ENCODE measurements at places on chromosomes 13 and 19.
A peak's percentile ranks its signal among the peaks of the same experiment; 100 is the strongest.

DNA sequence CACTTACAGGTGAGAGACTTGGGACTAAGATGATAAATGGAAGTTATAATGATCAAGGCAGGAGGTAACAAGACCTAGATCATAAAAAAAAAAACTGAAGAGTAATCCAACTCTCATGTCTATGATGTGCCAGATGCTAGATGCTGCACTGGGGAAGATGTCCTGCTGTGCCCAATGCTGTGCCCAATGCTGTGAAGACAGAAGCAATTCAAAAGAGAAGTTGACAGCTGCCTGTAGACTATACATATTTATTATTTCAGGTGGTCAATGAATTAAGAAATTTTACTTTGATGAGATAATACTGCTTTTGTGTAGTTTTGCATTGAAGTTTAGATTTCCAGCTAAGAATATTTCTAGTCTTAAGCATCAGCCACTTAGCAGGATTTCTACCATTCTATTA is 21.5 kb downstream of the VWA8 start:
- DNase-seq = peak; percentile 63

DNA sequence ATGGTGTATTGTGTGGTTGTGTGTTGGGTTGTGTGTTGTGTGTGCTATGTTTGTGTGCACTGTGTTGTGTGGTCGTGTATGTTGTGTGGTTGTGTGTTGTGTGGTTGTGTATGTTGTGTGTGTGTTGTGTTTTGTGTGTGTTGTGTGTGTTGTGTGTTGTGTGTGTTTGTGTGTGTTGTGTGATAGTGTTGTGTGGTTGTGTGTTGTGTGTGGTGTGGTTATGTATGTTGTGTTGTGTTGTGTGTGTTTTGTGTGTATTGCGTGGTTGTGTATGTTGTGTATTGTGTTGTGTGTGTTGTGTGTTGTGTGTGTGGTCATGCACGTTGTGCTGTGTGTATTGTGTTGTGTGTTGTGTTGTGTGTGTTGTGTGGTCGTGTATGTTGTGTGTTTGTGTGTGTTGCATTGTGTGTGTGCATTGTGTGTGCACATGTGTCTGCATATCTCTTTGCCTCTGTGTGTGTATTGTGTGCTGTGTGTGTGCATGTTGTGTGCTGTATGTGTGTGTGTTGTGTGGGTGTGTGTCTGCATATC is 2.9 kb downstream of the C3 start:
- no peak for DNase-seq

DNA sequence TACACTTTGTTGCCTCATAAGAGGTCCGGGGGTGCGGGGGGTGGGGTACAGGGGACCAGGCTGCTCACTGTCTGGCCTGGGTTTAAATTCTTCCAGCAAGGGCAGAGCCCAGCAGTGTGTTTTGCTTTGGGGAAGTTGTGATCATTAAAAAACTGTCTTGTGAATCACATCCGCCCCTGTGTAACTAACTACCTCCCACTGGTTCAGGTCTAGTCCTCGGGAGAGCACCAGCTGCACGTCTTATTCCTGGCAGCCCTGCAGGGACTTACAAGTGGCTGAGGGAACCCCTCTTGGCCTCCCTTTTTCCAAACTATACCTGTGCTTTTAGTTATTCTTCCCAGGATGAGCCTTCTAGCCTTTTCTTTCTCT is 127.5 kb downstream of the SIPA1L3 start:
- DNase-seq = no peak

- no peak for DNase-seq
These were observed 6.2 kb downstream of the ATP4B start for GRCh38 chr13:113651511-113652403.

GRCh38 chr19:45170146-45171106 is 7.6 kb downstream of the TRAPPC6A start:
- DNase-seq = no peak

DNA sequence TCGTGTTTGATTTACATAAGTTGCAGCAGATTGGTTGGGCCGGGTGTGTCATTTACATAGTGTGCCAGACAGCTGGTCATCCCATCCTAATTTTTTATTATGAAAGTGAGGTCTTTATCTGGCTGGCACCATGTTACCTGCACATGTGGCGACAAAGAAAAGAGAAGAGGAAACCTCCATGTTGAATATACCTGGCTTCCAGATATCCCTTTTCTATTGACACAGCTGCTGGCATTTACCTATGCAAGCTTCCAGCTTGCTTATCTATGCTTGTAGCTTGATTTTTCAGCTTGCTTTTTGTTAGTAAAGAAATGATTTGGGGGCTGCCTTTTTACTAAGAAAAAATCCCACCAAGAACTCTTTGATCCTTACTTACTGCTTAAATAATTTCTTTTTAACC is 681.3 kb upstream of the SLITRK1 start:
- no peak for DNase-seq

DNA sequence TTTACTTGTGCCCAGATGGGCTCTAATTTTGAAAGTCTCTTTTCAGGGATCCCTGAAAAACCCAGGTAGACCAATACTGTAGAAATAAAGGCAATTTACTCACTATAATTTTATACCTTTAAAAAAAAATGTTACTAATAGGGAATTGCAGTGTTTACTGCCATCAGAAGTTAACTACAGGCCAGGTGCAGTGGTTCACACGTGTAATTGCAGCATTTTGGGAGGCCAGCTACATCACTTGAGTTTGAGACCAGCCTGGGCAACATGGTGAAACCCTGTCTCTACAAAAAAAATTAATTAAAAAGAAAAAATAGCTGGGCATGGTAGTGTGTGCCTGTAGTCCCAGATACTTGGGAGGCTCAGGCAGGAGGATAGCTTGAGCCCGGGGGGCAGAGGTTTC is 10.2 kb downstream of the USP12 start:
- DNase-seq = no peak
